ENCODE measurements at places on chromosomes 7 and 10.

GRCh38 chr10:47254611-47255010 is 45.4 kb upstream of the GDF10 start:
- DNase-seq, result no peak

DNA sequence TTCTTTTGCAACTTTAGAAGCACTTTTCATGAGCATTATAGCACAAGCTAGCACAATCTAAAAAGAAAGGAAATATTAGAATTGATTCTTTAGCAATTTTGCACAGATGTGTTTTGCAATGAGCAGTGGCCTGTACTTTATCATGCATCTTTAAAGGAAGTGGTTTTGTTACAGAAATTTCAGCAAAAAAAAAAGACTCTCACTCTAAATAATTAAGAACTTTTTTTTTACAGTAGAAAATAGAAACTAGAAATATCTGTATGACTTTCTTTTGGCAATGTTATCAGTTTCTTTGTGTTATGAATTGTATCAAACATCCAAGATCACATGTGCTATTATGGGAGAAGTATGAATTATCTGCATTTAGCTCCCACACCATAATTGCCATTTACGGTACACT is 195.7 kb upstream of the KLF6 start:
- DNase-seq, result peak; percentile 23

DNA sequence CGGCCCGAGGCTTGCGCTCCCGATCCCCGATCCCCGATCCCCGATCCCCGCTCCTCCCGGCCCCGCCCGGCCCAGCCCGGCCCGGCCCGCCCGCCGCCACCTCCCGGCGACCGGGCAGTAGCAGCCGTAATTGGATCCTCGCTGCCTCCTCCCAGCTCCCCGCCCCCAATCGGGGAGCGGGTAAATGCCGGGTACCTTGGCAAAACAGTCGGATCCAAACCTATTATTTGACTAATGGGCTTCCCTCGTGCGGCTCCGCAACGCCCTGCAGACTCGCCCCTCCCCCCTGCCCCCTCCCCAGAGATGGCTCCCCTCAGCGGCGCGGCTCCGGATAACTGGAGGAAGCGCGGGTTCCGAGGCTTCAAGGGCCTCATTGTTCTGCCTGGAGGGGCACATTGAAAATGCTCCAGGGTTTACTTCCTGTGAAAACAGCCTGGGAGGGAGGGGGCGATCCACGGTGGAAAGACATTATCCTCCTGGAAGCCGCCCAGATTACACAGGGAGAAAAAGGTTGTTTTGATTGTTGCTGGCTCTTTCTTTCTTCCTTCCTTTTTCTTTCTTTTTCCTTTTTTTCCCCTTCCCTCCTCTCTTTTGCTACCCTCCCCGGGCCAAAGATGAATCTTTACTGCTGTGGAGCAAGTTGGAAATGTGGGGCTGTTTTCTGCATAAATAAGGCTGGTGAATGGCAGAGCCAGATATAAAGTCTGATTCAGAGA is 94.7 kb upstream of the ZMIZ1 start:
- DNase-seq, result peak; percentile 54

GRCh38 chr10:93124580-93125318 is 51.1 kb downstream of the CYP26A1 start:
- peak; percentile 87 for DNase-seq

- no peak for DNase-seq
Measured at GRCh38 chr7:79610313-79610712, 156.8 kb upstream of the MAGI2 start.

- DNase-seq, result no peak
Measured at GRCh38 chr10:80462981-80463741, 9.1 kb downstream of the TSPAN14 start.

DNA sequence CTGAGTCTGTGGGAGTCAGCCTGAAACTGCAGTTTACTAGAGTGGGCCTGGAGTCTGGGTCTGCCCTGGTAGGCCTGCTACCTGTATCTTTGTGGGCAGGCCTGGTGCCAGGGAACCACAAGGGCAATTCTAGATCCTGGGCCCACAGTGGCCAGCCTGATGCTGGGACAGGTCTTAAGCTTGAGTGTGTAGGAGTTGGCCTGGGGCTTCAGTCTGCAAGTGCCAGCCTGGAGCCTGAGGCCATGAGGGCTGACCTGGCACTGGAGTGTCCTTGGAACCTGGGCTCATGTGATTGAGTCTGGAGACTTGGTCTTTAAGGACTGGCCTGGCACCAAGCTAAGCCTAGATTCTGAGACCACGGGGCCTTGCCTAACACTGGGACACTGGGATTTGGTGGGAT is 245.7 kb upstream of the TEX47 start:
- DNase-seq, result no peak

DNA sequence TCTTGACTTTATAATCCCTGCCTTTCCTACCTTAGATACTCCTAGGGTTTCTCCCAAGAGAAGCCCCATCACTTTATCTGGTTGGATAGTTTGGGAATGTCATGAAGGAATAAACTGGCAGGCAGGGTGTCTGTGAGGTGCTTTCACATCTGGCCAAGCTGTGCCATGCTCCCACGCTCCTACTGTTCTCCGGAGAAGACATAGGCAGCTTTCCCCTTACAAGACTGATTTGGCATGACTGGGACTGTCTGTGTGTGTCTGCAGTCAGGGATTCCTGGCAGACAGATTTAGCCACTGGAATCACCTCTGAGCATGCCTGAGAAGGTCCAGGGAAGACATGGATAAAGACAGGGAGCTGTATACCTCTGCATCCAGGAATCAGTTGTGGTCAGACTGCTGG is 45.3 kb downstream of the HK1 start:
- no peak for DNase-seq

- no peak for DNase-seq
Measured at GRCh38 chr7:128206017-128206746, 34.9 kb upstream of the LEP start.

GRCh38 chr7:95365151-95365550 is 31.0 kb downstream of the PON3 start:
- DNase-seq, result no peak

DNA sequence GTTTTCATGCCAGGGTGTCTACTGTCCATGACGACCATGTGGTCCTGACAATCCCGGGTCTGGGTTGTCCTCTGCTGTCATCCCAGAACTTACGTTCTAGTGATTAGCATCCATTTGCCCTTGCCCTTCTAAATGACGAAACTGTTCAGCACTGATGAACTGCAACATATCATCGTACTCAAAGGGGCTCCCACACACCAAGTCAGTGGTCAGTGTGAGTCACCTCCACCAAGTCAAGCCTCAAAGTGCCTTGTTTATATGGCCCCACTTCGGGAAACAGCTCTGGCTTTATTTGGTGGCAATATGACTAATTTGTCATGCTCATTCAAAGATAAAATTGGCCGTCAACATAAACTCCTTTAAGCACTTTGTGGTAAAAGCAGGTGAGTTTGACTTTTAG is 110.7 kb downstream of the FRMD4A start:
- no peak for DNase-seq

GRCh38 chr10:30573721-30574431 is 55.7 kb downstream of the LYZL2 start:
- DNase-seq, result no peak

DNA sequence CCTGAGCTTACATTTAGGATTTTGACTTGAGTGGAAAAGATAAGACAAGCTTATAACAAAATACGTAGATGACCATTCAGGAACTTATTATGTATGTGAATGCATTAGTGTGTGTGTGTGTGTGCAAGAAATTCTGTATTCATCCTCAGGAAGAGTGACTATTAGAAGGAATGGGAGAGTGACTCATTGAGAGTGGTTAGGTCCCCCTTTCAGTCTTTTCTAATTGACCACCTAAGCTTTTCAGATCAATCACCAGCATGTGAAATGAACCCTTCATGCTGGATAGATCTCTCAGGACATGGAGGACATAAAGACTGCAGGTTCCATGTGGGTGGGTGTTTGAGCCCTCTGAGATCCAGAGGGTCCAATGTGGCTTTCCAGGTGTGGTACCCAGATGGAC is 153.5 kb downstream of the MBL2 start:
- no peak for DNase-seq

GRCh38 chr10:25071227-25071626 is 54.8 kb downstream of the THNSL1 start:
- DNase-seq, result no peak

DNA sequence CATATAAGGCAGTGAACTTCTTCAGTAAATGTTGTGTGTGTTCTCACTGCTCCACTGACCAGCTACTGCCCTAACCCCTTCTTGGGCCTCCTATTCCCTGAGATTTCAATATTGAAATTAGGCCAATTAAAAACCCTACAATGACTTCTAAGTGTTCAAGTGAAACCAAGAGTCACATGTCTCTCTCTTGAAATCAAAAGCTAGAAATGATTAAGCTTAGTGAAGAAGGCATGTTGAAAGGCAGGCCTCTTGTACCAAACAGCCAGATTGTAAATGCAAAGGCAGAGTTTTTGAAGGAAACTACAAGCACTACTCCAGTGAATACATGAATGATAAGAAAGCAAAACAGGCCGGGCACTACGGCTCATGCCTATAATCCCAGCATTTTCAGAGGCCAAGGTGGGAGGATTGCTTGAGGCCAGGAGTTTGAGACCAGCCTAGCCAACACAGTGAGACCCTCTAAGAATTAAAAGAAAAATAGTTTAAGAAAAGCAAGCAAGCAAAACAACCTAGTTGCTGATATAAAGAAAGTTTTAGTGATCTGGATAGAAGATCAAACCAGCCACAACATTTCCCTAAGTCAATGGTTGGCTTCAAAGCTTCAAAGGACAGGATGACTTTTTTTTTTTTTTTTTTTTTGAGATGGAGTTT is 22.3 kb downstream of the BRAF start:
- no peak for DNase-seq

DNA sequence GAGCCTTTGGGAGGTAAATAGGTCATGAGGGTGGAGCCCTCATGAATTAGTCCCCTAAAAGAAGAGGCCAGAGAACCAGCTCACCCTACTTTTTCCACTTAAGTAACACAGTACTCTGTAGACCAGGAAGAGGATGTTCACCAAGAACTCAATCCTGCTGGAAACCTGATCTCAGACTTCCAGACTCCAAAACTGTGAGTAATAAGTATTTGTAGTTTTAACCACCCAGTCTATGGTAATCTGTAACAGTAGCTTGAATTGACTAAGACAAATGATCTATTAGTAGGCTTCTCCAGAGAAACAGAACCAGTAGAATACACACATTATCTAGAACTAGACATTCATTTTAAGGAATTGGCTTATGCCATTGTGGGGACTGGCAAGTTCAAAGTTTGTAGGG is 51.5 kb downstream of the ANKMY2 start:
- no peak for DNase-seq

DNA sequence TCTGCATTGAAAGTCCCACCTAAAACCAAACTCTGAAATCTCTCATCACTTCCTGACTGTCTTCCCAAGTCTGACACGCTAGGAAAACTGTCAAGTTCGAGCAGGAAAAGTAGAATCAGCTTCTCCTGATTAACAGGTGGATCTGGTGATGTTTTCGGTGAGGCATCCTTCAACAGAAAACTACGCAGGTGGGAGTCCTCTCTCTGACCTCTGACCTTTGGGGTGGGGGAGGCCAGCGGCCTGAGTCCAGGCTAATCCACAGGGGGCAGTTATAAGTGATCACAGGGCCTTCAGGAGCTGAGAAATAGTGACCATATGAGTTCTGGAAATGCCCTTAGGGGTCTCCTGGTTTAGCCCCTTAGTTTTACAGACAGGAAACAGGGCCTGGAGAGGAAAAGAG is 13.4 kb upstream of the NPFFR1 start:
- no peak for DNase-seq

GRCh38 chr10:117861329-117861728 is 185.4 kb downstream of the RAB11FIP2 start:
- DNase-seq, result no peak

- peak; percentile 36 for DNase-seq
Measured at GRCh38 chr10:122786269-122786668, 59.4 kb downstream of the CUZD1 start.

GRCh38 chr10:17782921-17783665 is 26.1 kb upstream of the MRC1 start:
- no peak for DNase-seq

- DNase-seq, result no peak
Measured at GRCh38 chr10:45378914-45379726, 5.1 kb downstream of the ALOX5 start.

- DNase-seq, result peak; percentile 72
Measured at GRCh38 chr10:62047228-62047892, 145.9 kb downstream of the ARID5B start.

DNA sequence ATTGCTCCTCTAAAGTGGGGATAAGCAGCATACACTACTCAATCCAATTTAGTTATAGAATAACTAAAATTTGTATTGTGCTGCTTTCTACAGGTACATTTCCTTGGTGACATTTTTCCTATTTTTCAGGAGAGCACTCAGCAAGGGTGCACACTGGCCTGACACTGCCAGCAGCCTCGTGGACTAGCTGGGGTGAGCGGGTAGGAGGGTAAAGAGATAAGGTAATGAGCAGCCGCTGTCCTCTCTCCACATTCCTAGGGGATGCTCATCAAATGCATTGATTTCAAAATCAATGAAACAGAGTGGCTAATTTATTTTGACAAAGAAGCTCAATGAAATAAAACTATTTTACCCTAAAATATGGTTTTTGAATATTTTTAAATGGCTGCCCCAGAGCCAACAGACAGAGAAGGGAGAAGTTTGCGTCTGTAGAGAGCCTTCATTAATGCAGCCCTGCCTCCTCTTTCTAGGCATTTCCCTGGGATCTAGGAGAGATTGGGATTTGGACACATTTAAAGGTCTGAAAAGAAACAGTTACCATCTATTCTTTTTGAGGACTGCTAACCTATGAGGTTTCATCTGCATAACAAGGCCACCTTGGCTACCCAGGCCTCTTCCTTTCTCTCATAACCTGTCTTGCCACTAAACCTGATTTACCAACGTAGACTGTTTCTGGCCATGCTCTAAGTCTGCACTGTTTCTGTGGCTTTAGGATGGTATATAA is 561.0 kb downstream of the IPMK start:
- no peak for DNase-seq

DNA sequence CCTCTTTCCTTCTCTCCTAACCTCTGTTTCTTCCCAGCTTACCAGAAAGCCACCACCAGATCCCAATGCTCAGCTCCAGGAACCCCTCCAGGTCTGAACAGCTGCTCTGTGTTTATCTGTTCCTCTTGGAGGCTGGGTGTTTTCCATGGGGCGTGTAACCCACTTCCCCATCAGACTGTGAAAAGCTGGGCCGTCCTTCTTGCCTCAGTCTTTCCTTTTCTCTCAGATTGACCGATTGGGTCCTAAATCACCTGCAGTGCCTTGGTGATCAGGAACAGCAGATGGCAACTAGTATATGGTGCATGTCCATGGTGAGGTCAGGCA is 4.8 kb downstream of the SH3PXD2A start:
- DNase-seq, result no peak

DNA sequence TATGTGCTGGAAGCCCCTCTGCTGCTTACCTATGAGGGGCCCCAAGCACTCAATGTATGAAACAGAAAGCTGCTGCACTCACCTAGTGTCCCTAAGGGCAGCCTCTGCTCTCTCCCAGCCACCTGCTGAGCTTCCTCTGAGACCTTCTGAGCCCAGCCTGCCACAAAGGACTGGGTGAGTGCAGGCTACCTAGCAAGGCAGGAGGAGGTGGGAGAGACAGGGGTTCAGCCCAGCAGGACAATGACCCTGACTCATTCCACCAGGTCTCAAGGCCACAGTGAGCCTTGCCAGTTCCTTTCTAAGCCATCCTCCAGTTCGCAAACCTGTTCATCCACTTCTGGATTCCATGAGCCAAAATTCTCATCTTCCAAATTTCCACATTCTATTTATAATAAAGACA is 16.3 kb downstream of the VOPP1 start:
- peak; percentile 67 for DNase-seq

All from MM.1S (cell line).